DND-41 (cell line): ENCODE measurements at places on chromosomes 16 and 17.

GRCh38 chr16:25073854-25074253 lies 37.7 kb upstream of the LCMT1 start:
- DNase-seq, result no peak

DNA sequence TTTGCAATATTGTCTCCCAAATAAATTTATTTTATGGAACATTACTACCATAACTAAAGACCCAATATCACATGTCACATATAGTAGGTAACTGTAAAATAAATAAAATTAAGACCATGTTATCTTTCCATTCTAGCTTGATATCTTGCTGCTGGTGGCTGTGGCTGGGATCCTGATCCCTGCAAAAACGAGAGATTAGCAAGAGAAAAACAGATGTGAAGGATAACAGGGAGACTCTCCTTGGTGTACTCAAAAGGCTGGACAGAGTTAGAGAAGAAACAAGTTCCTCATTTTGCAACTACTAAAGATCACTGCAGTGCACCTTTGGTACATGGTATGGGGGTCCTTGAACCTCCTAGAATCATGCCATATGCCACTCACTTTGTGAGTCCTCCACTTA lies 49.7 kb downstream of the ARHGAP27 start:
- DNase-seq, result no peak

- DNase-seq, result no peak
These were observed 405.6 kb downstream of the WWOX start for GRCh38 chr16:78505036-78505435.

GRCh38 chr16:54253118-54253517 lies 33.5 kb downstream of the IRX3 start:
- no peak for DNase-seq

DNA sequence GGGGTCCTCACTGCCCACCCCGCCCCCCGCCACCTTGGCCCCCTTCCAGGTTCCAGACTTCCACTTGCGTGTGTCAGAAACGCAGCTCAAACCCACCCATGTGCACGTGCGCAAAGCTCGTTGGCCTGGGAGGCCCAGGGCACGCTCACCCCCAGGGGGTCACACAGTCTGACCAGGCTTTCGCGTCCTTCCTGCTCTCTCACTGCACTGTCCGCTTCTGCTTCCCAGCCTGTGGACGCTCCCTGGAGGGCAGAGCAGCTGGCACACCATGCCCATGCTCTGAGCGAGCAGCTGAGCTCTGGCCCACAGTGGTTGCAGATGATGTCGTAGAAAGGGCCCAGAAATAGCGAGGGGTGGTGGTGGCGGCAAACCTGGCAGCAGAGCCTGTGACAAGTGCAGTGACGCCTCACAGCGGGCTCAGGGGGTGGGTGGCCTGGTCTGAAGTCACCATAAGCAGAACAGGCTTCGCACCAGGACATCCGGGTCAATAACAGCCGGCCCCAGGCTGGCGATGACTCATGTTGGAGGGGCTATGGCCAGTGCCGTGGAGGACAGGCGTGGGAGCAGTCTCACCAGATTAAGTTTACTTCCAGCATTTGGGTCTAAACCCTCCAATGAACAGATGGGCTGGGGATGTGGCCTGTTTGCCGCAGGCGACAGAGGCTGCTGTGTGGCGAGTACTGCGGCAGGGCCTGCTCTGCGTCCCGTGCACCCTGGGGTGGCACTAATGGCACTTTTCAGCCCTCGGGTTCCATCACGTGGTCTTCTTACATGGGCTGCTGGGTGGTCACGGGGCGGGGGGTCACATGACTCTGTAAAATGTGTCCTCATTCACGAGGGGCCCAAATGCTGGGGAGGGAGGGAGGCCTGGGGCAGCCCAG lies 49.0 kb downstream of the NT5M start:
- DNase-seq, result no peak

- no peak for DNase-seq
These were observed 151.5 kb upstream of the GOT2 start for GRCh38 chr16:58885528-58886170.

DNA sequence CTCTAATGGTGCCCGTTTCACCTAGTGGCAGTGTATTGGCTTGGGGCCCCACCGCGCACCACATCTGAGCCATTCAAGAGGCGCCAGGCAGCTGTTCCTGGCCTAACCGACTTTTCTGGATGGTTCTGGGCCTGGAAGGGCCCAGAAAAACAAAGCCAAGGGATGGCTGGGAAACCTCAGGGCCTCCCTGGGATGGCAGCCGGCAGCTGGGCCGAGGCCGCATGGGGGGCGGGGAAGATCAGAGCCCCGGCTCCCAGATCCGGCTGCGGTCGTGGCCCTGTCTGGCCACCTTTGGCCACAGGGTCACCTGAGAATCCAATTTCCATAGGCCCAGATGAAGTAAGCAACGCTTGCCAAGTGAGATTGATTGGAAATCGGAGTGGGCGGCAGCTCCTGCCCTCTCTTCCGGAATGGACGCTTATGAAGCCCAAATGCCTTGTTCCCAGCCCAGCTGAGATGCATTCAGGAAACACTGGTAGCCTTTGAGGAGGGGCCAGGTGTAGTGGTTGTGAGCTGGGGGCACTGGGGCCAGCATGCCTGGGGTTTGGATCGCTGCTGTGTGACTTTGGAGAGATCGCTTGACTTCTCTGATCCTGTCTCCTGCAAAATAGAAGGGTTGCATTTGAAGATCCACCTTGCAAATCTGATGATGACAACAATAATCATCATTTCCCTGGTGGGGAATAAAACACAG lies 163.8 kb upstream of the GSE1 start:
- peak; percentile 90 for DNase-seq

GRCh38 chr17:76002100-76002499 lies 1.4 kb downstream of the CDK3 start:
- no peak for DNase-seq

DNA sequence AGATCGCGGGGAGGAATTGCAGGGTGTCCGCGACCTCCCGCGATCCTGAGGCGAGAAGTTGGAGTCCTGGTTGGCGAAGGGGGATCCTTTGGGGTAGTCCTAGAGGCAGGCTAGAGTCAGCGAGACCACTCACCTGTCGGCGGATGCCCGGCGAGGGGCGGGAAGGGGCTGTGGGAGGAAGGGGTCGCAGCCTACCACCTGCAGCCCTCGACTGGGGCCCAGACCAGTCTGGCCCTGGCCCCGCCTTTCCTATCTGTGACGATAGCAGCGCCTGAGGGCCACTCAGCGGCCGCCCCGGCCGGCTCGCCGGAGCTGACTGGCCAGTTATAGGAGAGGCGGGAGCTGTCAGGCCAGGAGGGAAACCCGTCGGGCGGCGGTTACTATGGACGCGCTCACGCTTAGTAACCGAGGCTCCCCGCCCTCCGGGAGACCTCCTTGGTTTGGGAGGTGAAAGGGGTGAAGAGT lies at the start of gene TEKT3:
TSS of gene TEKT3 (minus strand) at position 213 of the 465 bp plus-strand sequence. CDS start 10,012 bp downstream, outside the sequence.
- no peak for DNase-seq

- DNase-seq, result no peak
These were observed 39.8 kb upstream of the TOM1L1 start for GRCh38 chr17:54860617-54861470.

DNA sequence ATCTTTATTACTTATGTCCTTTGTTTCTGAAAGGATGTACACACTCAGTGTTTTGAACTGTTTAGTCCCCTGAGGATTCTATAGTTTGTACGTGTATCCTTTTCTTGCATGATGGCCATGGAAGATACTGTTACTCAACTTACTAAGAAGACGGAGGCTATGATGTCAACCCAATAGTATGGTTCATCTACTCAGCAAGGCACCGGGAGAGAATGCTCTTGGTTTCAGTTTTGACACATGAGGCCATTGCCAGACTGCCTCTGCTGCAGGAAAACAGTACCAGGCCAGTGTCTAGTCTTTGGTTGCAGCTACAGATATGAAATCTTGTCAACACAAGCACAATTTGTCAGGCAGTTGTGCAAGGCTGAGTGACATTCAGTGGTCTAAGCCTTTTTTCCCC lies 134.5 kb downstream of the MRTFB start:
- DNase-seq, result no peak

DNA sequence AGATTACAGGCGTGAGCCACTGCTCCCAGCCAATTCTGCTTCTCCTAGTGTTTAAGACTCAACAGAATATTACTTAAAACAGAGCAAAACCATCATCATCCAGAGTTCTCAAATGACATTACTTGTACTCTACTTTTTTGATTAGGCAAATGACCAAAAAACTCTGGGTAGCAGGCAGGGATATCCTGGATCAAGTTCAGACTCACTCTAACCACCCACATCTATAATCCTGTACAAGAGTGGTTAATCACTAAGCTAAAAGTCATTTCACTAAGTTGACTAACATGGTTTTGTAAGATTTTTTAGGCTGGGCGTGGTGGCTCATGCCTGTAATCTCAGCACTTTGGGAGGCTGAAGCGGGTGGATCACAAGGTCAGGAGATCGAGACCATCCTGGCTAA lies 6.8 kb downstream of the NAE1 start:
- DNase-seq, result no peak

- DNase-seq, result no peak
These were observed 98.9 kb downstream of the ZNF423 start for GRCh38 chr16:49756775-49757558.

GRCh38 chr16:10776280-10776679 lies 32.6 kb downstream of the NUBP1 start:
- no peak for DNase-seq

DNA sequence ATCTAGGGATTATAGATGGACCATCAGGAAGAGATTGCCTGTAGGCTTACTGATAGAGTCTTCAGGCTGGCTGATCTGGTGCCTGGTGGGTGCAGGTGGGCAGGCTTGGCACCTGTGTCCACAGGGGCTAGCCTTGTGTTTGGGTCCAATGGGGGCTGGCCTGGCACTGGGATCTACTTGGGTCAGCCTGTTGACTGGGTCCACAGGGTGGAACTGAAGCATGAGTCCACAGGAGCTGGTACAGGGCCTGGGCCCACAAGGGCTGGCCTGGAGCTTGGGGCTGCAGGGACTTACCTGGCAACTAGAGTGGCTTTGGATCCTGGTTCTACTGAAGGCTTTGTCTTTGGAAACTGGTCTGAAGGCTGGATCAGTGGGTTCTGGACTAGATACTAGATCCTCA lies 1217.7 kb downstream of the CDH11 start:
- DNase-seq, result no peak

- no peak for DNase-seq
These were observed 15.7 kb upstream of the NOG start for GRCh38 chr17:56577843-56578204.

DNA sequence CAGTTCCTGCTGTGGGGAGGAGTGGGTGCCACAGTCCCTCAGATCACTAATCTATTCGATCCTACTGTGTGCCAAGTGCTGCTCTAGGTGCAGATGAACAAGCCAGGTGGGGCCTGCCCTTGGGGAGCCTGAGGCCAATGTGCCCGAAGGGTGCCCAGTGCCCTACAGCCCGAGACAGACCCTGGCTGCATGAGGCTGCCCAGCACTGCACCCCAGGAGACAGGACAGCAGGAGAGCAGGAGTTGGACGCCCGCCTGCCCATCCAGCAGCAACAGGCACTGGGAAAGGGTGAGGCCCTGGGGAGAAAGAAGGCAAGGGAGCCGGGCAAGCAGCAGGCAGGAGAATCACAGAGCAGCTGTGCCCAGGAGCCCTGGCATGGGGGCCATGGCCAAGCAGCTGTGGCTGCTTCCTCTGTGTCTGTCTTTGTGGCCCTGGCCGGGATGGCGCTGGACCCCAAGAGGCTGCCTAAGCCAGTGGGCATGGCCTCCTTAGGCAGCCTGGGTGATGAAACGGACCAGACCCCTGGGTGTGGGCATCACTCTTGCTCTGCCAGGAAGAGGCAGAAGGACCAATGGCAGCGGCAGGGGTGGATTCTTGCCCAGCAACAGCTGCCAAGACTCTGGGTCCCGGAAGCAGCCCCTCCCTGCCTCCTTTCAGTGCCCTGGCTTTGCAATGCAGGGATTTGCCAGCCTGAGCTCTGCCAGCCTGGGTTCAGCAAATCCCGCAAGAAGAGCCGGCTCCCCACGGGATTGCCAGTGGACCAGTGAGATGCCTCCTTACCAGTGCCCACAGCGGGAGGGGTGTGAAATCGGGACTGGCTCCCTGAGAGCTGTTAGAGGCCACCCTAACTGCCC lies 179.6 kb upstream of the TNRC6C start:
- no peak for DNase-seq

GRCh38 chr16:82621781-82622180 lies 5.0 kb upstream of the CDH13 start:
- DNase-seq, result no peak

DNA sequence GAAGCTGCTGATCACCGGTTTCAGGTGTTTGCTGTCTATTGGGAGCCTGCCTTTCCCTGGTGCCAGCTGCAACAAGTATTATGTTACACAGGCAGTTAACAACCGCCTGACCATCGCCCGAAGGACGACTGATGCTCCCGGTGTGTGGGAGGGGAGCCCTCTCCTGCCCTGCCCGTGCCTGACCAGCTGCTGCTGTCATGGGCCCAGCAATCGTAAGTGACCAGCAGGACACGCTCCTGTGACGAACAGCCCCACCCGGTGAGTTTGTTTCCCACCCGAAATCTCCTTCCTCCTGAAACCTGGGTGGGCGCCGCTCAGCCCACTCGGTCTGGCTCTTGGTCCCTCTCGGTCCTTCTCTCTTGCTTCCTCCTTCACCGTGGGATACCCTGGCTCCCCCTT lies 17.9 kb upstream of the UBE2I start:
- no peak for DNase-seq

DNA sequence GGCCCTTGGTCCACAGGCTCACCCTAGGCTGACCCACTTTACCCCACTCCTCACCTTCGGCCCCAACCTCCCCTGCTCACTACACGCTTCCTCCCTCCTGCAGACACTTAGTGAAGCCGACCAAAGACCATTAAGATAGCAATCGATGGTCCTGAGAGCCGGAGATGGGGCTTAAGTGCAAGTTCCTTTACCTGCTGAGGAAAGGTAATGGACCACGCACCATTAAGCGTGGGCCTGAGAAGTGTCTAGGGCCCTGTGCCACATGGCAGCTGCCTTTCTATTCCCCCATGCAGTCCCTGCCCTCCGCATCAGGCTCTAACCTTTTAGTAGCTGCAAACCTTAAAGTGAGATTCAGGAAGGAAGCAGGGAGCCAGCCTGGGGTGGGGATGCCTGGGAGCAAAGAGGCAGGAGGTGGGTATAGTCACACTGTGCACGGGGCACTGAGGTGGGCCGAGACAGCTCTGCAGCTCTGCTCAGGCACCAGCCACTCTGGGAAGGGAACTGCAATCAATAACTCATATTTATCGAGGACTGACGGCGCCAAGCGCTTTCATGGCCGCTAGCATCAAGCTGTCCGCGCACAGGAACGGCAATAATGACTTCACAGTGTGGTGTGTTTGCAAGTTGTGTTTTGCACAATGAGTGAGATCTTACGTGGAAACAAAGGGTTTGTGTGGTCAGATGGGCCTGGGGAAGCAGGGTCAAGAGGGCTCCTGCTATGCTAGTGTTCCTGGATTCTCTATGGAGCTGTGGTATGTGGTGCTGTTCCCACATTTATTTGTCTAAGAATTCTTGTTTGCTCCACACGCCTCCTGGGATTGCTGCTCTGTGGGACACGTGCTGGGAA lies 84.9 kb upstream of the CDC42EP4 start:
- DNase-seq, result no peak

DNA sequence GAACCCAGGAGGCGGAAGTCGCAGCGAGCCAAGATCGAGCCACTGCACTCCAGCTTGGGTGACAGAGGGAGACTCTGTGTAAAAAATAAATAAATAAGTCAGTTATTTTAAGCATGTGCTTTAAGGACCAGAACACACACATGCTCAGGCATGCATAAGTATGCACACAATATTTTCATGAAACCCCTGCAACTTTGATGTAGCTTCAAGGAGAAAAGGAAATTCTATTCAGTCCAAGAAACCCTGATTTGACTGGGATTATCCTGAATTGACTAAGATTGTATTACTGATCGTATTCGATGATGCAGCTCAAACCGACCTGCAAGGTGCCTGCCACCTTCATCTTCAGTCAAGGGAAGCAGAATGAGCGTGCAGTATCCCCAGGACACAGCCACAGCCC lies 841 bp downstream of the TEKT5 start:
- no peak for DNase-seq
